Suprapubic skin (tissue), 4 donors: ENCODE measurements at places on chromosomes 5 and 9. TPM values are rescaled to one million over a fixed set of nuclear protein-coding genes. Genes with fewer than 3 reads are reported as not detected.

Gene PRRX2
- 11.1 TPM for total RNA-seq

Gene VLDLR
- total RNA-seq: 8.0 TPM

DNA sequence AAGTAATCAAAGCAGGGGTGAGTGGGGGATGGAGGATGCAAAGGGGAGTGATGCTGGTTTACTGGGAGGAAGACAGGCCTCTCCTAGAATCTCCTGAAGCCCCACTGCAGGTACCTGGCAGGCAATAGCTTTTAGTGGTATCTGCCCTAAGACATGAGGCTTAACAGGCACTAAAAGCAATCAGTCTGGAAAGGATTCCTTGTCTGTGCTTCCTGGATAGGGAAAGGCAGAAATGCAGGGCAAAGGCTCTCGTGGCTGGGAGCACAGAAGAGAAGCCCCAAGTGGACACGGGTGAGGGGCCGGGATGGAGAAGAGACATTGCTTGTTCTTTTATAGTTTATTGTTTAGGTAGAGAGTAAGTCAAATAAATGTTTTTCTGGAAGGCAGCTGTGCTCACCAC lies 40.1 kb downstream of the CCNJL start:
- peaks cover 28% of the 10 kb centered on the region for H3K4me1 ChIP-seq
- H3K36me3 ChIP-seq: no peaks in the 10 kb centered on the region
- H3K4me3 ChIP-seq: no peak overlapping the region
- no peak for DNase-seq

DNA sequence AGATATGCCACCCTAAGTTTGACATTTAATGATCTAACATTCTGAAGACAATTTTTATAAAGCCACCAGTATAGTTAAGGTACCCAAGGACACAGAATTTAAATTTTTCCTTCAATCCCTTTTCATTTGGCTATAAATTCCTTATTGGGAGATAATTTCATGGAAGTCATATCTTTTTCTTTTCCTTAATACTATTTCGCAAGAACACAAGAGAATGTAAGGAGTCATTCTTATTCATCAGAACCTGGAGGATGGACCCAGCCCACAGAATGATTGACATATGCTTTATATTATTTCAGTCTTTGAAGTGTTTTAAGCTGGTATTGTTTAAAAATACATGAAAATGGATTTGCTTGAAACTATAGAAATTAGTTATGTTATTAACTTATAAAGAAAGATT lies 79.6 kb downstream of the DROSHA start:
- no peak overlapping the region for H3K4me3 ChIP-seq
- no peaks in the 10 kb centered on the region for H3K27me3 ChIP-seq
- no peaks in the 10 kb centered on the region for H3K4me1 ChIP-seq
- H3K36me3 ChIP-seq: peaks cover 61% of the 10 kb centered on the region

- no peaks in the 10 kb centered on the region for H3K36me3 ChIP-seq
- H3K27ac ChIP-seq: no peak overlapping the region
- DNase-seq: no peak
- peaks cover 2% of the 10 kb centered on the region for H3K4me1 ChIP-seq
- H3K4me3 ChIP-seq: no peak overlapping the region
Observed at GRCh38 chr9:87089929-87090328, 142.6 kb upstream of the GAS1 start.

GRCh38 chr9:132892400-132892799 lies 13.7 kb downstream of the SPACA9 start:
- DNase-seq: peak; percentile 26
- H3K27ac ChIP-seq: no peak overlapping the region
- peaks cover 73% of the 10 kb centered on the region for H3K36me3 ChIP-seq

DNA sequence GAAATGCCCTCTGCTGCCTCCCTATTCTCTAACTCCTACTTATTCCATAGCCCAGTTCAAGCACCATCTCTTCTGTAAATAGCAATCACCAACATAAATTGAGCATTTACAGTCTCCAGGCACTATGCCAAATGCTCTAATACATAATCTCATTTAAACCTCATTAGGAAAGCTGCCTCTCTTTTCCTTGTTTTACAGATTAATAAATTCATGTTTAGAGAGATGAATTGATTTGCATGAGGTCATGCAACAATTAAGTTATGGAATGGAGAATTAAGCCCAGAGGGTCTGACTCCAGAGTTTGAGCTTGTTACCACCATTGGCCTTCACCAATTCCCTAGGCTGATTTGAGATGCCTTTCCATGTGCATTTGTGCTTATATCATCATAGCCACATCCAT lies 23.4 kb upstream of the RFX3 start:
- no peaks in the 10 kb centered on the region for H3K27me3 ChIP-seq
- H3K4me3 ChIP-seq: no peak overlapping the region
- H3K27ac ChIP-seq: no peak overlapping the region
- no peak for DNase-seq

- H3K27ac ChIP-seq: no peak overlapping the region
- no peak overlapping the region for H3K4me3 ChIP-seq
Observed at GRCh38 chr5:102531506-102531905, 32.7 kb upstream of the SLCO6A1 start.

- DNase-seq: no peak
- no peak overlapping the region for H3K27ac ChIP-seq
- no peaks in the 10 kb centered on the region for H3K27me3 ChIP-seq
- H3K4me3 ChIP-seq: no peak overlapping the region
- no peaks in the 10 kb centered on the region for H3K4me1 ChIP-seq
Observed at GRCh38 chr5:129367883-129368282, 92.2 kb upstream of the ADAMTS19 start.

DNA sequence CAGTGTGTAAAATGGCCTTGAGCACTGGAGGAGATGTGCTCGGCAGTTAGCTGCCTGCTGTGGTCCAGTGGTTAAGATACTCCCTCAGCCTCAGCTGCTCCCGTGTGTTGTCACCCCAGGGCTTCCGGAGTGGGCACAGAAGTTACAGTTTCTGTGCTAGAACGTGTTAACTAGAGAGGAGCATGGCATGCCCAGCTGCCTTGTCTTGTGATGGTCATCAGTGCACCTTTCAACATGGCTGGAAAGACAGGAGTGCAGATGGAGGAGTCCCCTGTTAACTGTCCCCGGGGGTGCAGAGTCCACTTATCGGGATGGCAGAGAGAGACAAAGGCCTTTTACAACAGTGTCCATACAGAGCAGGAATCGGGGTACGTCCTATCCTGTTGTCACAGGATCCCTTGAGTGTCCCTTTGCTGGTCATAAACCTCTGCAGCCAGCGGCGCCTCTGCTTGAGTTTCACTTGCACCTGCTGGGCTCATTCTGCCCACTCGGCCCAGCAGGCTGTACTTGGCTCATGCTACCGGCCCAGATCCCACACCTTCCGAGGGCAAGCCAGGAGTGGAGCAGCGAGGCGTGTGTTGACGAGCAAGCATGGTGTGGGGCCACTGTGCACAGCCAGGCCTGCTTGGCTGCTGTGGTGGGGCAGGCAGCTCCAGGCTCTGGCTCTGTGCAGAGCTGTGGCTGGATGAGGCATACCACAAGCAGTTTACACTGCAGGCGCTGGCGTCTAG lies 112.6 kb downstream of the EHMT1 start:
- H3K4me3 ChIP-seq: no peak overlapping the region
- no peaks in the 10 kb centered on the region for H3K27me3 ChIP-seq
- peaks cover 70% of the 10 kb centered on the region for H3K36me3 ChIP-seq
- H3K27ac ChIP-seq: no peak overlapping the region
- DNase-seq: peak; percentile 47

DNA sequence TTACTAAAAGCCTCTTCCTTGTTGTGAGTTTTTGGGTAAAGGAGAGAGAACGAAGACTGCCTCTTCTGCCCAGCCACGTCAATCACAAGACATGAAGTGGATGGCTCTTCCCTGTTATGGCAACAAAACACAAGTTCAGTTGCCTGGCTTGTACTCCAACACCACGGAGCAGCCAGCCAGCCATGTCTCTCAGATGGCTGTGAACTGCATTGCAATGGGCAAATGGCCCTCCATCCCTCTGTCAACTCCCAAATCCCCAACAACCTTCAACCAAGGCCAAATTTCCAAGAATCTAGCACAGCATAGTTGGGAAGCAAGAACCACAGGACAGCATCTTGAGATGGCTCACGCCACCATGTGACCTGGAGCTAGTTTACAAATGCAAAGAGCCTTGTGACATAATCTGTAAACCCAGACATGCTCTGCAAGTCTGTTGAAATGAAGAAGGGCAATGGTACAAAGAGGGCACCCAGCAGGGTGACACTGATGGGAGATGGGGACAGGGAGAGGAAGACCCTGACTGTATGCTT lies 53.9 kb downstream of the ZNF366 start:
- H3K27me3 ChIP-seq: no peaks in the 10 kb centered on the region
- H3K4me3 ChIP-seq: no peak overlapping the region
- no peak for DNase-seq

GRCh38 chr5:172493002-172493401 lies 38.7 kb upstream of the SH3PXD2B start:
- H3K36me3 ChIP-seq: no peaks in the 10 kb centered on the region
- H3K27me3 ChIP-seq: no peaks in the 10 kb centered on the region
- DNase-seq: peak; percentile 44
- H3K4me1 ChIP-seq: peaks cover 13% of the 10 kb centered on the region

- no peaks in the 10 kb centered on the region for H3K27me3 ChIP-seq
- H3K4me3 ChIP-seq: no peak overlapping the region
- H3K36me3 ChIP-seq: no peaks in the 10 kb centered on the region
- DNase-seq: no peak
- peaks cover 44% of the 10 kb centered on the region for H3K4me1 ChIP-seq
- peak overlapping the region; percentile 97 for H3K27ac ChIP-seq
Observed at GRCh38 chr5:95647886-95648860, 1.6 kb downstream of the RFESD start.

DNA sequence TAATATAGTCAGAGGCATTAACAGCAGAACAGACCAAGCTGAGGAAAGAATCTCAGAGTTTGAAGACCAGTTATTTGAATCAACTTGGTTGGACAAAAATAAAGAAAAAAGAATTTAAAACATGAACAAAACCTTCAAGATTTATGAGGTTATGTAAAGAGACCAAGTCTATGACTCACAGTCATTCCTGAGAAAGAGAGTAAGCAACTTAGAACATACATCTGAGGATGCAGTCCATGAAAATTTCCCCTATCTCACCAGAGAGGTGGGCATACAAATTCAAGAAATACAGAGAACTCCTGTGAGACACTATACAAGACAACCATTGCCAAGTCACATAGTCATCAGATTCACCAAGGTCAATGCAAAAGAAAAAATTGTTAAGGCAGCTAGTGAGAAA lies 17.4 kb upstream of the C9orf72 start:
- H3K4me3 ChIP-seq: no peak overlapping the region
- no peaks in the 10 kb centered on the region for H3K4me1 ChIP-seq
- no peak for DNase-seq
- H3K27ac ChIP-seq: no peak overlapping the region
- no peaks in the 10 kb centered on the region for H3K27me3 ChIP-seq

DNA sequence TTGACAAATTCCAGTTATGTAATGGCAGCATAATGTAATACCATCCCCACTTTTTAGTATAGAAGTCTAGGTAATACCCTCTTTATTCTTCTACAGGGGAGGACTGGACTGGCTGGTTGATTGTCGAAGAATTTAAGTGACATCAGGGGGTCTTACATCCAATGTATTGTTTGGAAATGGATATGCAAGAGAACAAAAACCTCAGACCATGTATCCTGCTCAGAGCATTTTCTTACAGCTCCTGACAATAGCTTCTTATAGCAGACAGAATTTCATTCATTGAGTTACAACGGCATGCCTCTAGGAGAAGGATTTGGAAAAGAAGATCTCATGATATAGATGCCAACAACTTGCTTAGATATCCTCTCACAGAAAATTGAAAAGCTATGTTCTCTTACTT lies 2032.3 kb downstream of the EFNA5 start:
- DNase-seq: no peak
- H3K27me3 ChIP-seq: no peaks in the 10 kb centered on the region
- H3K27ac ChIP-seq: no peak overlapping the region
- H3K4me1 ChIP-seq: no peaks in the 10 kb centered on the region

GRCh38 chr9:5939530-5939929 lies 48.8 kb downstream of the MLANA start:
- DNase-seq: no peak
- no peak overlapping the region for H3K27ac ChIP-seq
- H3K27me3 ChIP-seq: no peaks in the 10 kb centered on the region
- H3K36me3 ChIP-seq: no peaks in the 10 kb centered on the region
- H3K4me1 ChIP-seq: no peaks in the 10 kb centered on the region

- no peak overlapping the region for H3K27ac ChIP-seq
- no peak for DNase-seq
- H3K4me1 ChIP-seq: no peaks in the 10 kb centered on the region
- H3K36me3 ChIP-seq: no peaks in the 10 kb centered on the region
- no peak overlapping the region for H3K4me3 ChIP-seq
- H3K27me3 ChIP-seq: no peaks in the 10 kb centered on the region
Observed at GRCh38 chr9:110451726-110452125, 114.1 kb upstream of the TXNDC8 start.

DNA sequence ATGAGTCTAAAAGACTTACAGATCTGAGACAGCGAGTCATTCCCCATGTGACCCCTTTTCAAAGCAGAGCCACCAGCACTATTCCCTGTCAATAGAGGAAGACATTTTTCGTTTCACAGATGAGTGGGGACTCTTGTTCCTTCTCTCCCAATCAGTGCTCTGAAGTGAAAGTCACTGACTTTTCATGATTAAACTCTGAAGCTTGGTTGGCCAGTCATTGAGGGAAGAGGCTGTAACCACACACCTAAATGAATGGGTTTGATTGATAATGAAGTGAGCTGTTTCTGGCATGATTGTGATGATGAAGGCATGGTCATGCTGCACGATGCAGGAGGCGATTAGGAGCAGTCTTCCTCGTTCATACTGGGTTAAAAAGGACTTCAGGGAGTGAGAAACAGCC lies 171.9 kb downstream of the ZNF462 start:
- no peak for DNase-seq
- no peaks in the 10 kb centered on the region for H3K27me3 ChIP-seq
- H3K4me3 ChIP-seq: no peak overlapping the region

DNA sequence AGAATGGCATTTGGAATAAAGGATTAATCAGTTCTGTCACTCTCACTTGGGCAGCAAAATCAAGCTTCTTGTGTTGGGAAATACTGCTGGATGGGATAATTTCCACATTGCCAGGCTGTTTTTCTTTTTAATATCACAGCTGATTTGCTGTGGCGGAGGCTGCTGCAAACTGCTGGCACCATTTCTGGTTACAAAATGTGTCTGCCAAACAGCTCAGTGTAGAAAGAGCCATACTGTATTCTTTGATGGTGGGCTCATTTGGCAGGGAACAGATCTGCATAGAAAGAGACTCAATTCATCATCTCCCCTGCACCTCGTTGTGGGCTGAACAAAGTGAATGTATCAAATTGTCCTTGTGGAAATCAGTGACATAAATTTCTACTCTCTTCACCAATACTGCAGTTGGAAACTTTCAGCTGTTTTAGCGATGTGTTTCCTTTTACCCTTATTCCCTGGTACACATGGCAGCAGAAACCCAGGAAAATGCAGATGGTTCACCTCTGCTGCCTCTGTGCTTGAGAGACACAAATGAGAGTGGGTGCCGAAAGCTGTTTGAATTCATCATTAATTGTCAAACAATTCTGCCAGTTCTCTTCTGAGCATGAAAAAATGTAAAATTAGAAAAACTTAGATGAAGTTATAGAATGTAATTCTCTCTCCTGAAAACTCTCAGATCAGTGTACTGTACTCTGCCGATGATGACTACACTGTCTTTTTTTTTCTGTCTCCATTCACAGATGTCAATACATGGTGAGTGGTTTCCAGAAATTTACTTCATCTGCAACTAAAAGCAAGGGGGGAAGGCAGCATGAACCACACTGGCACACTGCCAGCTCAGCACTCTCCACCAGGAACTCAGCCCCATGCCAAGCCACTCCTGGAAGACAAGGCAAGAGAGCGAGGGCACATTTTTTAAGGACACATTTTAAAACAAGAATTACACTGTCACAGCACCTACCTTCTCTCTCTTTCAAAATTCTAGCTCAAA lies 75.0 kb downstream of the HMHB1 start:
- no peaks in the 10 kb centered on the region for H3K36me3 ChIP-seq
- no peak for DNase-seq
- H3K4me1 ChIP-seq: peaks cover 33% of the 10 kb centered on the region
